ENCODE measurements at places on chromosomes 12 and 14.

- no peaks in the 10 kb centered on the region for H3K4me1 ChIP-seq
- no peak overlapping the region for H3K4me3 ChIP-seq
- peaks cover 4% of the 10 kb centered on the region for H3K36me3 ChIP-seq
- peak; percentile 66 for DNase-seq
Measured at GRCh38 chr12:122533856-122534255, 6.8 kb downstream of the KNTC1 start.

- no peak overlapping the region for H3K27ac ChIP-seq
- H3K4me1 ChIP-seq = no peaks in the 10 kb centered on the region
- H3K36me3 ChIP-seq = no peaks in the 10 kb centered on the region
- no peak overlapping the region for H3K4me3 ChIP-seq
Measured at GRCh38 chr12:71431991-71432390, 7.6 kb upstream of the LGR5 start.

- no peaks in the 10 kb centered on the region for H3K27me3 ChIP-seq
- H3K36me3 ChIP-seq = no peaks in the 10 kb centered on the region
- no peak for DNase-seq
- H3K27ac ChIP-seq = no peak overlapping the region
Measured at GRCh38 chr14:98168211-98168985, 1103.6 kb downstream of the BCL11B start.

GRCh38 chr12:100166232-100166631, 23.6 kb upstream of the BLTP3B start:
- no peaks in the 10 kb centered on the region for H3K36me3 ChIP-seq
- no peak overlapping the region for H3K4me3 ChIP-seq
- no peak for DNase-seq
- H3K27ac ChIP-seq = no peak overlapping the region
- peaks cover 4% of the 10 kb centered on the region for H3K4me1 ChIP-seq
- H3K27me3 ChIP-seq = no peaks in the 10 kb centered on the region

DNA sequence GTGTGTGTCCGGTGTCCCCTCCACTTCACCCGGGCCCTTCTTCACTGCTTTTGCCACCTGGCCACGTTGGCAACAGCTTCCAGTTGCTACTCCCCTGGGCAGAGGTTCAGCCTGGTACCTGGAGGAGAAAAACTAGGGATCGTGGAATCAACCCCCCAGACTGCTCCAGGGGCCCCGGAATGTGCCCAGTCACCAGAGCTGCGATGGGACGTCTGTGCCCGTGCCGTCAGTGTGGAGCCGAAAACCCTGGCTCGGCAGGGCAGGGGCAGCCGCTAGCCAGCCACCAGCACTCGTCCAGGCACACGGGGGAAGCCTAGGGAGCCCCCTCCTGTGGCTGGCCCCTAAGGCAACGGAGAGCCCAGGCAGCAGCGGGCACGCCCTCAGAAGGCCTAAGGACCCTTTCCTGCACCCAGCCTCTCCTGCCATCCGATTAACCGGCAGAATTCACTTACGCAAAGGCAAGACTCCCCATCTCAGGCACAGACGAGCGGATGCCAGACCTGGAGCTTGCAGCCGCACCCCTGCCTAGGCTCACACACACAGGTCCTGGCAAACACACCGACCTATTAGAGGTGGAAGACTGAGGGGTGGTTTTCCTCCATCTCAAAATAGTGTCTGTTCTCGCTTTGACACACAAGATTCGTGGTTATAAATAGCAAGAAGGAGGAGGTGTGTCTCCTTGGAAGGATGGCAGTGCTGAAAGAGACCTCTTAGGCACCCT, 62.6 kb downstream of the FBXL14 start:
- peaks cover 53% of the 10 kb centered on the region for H3K4me1 ChIP-seq
- no peak for DNase-seq
- H3K36me3 ChIP-seq = peaks cover 7% of the 10 kb centered on the region
- H3K4me3 ChIP-seq = peak overlapping the region; percentile 93
- peaks cover 7% of the 10 kb centered on the region for H3K27me3 ChIP-seq

GRCh38 chr12:3117144-3117581, 40.0 kb downstream of the TSPAN9 start:
- no peaks in the 10 kb centered on the region for H3K27me3 ChIP-seq
- no peak overlapping the region for H3K4me3 ChIP-seq
- no peaks in the 10 kb centered on the region for H3K4me1 ChIP-seq
- H3K36me3 ChIP-seq = no peaks in the 10 kb centered on the region

DNA sequence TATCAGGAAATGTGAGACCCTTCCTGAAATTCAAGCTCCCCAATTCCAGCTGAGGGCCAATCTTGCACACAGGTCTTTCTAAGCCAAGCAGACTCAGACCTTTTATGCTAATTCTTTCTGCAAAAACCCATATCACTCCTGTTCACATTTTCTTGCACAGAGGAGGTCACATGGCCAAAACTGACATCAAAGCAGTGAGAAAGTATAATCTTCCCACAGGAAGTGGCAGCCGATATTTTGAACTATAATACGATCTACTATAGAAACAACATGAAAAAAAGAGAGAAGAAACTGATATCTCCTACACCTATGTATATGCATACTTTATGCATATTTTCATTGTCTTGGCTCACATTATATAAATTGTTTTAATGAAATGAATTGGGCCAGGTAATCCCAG, 132.9 kb upstream of the SSTR1 start:
- H3K27me3 ChIP-seq = no peaks in the 10 kb centered on the region
- H3K27ac ChIP-seq = no peak overlapping the region
- no peak overlapping the region for H3K4me3 ChIP-seq
- no peak for DNase-seq

DNA sequence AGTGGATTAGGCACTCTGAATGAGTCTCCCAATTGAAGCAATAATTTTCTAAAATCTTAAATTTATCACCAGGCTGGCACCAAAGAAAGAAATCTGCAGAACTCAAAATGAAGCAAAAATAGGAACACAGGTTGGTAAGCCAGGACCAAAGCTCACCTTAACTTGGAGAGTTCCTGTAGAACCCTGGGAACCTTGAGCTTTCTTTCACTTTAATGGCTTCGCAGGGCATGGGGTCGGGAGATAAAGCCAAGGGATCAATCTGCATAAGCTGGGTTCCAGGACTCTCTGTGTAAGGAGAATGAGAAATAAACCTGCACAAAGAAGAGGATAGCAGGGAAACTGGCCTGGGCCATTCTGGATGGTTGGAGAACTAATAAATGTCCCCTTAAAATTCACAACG, 8.3 kb upstream of the VDR start:
- no peak overlapping the region for H3K27ac ChIP-seq
- no peak overlapping the region for H3K4me3 ChIP-seq

GRCh38 chr12:38374751-38375150, 58.2 kb downstream of the ALG10B start:
- DNase-seq = no peak
- H3K27ac ChIP-seq = no peak overlapping the region
- H3K4me1 ChIP-seq = no peaks in the 10 kb centered on the region
- no peak overlapping the region for H3K4me3 ChIP-seq

- no peaks in the 10 kb centered on the region for H3K27me3 ChIP-seq
- peaks cover 29% of the 10 kb centered on the region for H3K4me1 ChIP-seq
- no peak overlapping the region for H3K4me3 ChIP-seq
Measured at GRCh38 chr14:51004801-51005526, 60.7 kb upstream of the PYGL start.

- DNase-seq = no peak
- no peaks in the 10 kb centered on the region for H3K4me1 ChIP-seq
- H3K27me3 ChIP-seq = no peaks in the 10 kb centered on the region
- H3K36me3 ChIP-seq = no peaks in the 10 kb centered on the region
- H3K4me3 ChIP-seq = no peak overlapping the region
- no peak overlapping the region for H3K27ac ChIP-seq
Measured at GRCh38 chr12:6947615-6948014, 3.5 kb upstream of the PTPN6 start.

- DNase-seq = no peak
- no peaks in the 10 kb centered on the region for H3K4me1 ChIP-seq
- no peak overlapping the region for H3K27ac ChIP-seq
- no peaks in the 10 kb centered on the region for H3K36me3 ChIP-seq
- no peaks in the 10 kb centered on the region for H3K27me3 ChIP-seq
- no peak overlapping the region for H3K4me3 ChIP-seq
Measured at GRCh38 chr12:93733358-93733757, 56.2 kb downstream of the CRADD start.

DNA sequence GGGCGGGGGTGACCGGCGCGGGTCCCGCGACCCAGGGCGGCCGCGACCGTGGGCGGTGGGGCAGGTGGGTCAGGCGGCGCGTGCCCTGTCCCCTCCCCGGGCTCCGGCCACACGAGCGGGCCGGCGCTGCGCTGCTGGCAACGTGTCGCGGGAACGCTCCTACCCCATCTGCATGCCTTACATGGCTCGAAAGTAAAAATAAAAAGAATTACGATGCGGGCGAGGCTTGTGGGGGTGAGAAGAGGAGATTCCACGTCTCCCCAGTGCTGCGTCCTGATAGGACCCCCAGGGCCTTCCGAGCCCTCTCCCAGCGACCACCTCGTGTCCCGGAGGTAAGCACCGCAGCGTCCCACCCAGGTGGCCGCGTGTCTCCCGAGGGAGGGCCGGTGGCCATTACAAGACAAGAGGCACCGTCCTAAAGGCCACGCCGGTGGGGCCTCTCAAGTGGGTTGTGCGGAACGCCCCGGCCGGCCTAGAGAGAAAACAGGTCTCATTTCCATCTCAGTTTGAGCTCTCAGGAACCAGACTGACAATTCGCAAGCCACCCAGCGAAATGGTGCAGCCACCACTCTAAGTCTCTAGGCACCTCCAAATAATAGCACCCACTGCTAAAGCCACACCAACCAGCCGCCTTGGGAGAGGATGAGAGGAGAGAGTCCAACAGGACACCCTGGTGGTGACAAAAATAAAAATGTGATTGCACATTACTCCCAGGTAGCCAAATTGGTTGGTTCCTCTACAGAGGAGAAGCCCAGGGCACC, 612 bp upstream of the FOXN3 start:
- H3K4me3 ChIP-seq = peak overlapping the region; percentile 32
- DNase-seq = peak; percentile 78
- no peaks in the 10 kb centered on the region for H3K36me3 ChIP-seq
- H3K27me3 ChIP-seq = no peaks in the 10 kb centered on the region
- peak overlapping the region; percentile 92 for H3K27ac ChIP-seq

DNA sequence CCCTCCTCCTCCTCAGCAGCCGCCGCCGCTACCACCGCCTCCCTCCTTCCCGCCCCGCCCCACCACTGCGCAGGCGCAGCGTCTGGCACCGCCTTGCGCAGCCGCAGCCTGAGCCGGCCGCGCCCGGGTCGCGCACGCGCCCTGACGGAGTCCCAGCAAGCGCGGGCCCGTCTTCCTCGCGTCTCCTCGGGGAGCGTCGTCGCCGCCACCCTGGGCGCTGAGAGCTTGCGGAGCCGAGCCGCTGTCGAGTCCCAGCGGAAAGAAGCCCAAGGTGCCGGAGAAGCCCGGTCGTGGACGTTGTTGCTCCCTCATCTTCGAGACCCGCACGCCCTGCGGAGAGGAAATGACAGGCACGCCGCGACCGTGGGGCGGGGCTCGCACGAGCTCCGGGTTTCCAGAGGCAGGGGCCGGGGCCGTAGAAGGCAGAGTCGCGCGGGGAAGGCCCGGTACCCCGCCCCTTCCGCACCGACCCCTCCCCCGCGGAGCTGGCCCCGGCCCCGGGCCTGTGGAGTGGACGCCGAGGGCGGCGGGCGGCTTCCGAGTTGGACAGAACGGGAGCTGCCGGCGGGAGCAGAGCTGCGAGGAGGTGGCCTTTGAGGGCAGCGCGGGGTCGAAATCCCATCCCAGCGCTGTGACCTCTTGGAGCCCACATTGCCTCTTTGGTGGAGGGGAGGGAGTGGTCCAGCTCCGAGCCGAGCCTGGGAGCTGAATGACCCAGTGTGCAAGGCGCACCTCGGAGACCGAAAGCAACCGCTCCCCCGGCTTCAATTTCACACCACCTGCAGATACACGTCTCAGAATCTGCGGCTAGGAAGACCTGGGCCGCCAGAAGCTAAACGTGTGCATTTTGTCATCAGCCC, 469 bp upstream of the RAB35 start:
- no peaks in the 10 kb centered on the region for H3K27me3 ChIP-seq
- peak overlapping the region; percentile 89 for H3K27ac ChIP-seq
- DNase-seq = peak; percentile 96
- H3K4me1 ChIP-seq = peaks cover 5% of the 10 kb centered on the region

DNA sequence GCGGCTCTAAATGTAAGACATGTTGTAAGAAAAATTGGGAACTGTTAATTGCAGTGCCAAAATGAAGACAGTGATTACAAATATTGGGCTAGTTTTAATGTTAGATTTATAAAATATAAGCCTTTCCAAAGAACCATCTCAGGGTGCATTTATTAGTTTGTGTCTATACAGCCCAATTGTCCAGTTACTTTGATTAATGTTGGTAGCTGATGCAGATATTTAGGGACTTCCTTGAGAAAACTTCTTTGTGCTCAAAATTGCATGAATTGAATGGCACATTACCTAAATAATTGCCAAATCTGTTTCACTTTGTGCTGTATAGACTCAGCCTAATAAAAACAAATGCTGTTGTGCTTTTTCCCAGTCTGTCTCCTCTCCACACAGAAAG, 83.7 kb downstream of the DAD1 start:
- H3K4me1 ChIP-seq = peaks cover 16% of the 10 kb centered on the region
- H3K36me3 ChIP-seq = no peaks in the 10 kb centered on the region
- no peak for DNase-seq
- H3K4me3 ChIP-seq = no peak overlapping the region
- no peak overlapping the region for H3K27ac ChIP-seq
- peaks cover 6% of the 10 kb centered on the region for H3K27me3 ChIP-seq

GRCh38 chr14:68942296-68943035, 36.6 kb downstream of the ACTN1 start:
- no peak for DNase-seq
- H3K4me3 ChIP-seq = no peak overlapping the region
- peaks cover 60% of the 10 kb centered on the region for H3K4me1 ChIP-seq

GRCh38 chr14:54331516-54331915, 65.3 kb upstream of the CDKN3 start:
- DNase-seq = no peak
- no peak overlapping the region for H3K4me3 ChIP-seq
- no peaks in the 10 kb centered on the region for H3K27me3 ChIP-seq
- H3K4me1 ChIP-seq = peaks cover 5% of the 10 kb centered on the region
